ENCODE measurements at places on chromosomes 3 and 15.

- no peak for DNase-seq
These were observed at the start of gene CCR8 for GRCh38 chr3:39329493-39329892. CCR8 (plus strand) TSS chr3:39329709; CDS start chr3:39332332, 2,623 bp downstream.

DNA sequence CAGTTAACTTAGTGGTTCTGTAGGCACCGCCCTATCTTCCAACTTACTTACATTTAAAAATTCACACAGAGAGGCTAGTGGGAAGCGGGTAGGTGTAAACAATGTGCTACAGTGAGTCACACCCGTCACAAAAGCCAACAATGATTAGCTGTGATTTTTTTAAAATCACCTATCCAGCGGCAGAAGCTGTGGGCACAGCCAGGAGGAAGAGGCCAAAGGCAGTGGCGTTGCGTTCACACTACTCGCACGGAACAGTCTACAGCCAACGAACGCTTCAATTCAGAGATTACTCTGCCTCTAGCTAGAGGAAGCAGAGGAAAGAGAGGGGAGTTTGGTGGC is 2.5 kb upstream of the NLGN1 start:
- no peak for DNase-seq

- DNase-seq = no peak
These were observed 40.6 kb downstream of the DPP8 start for GRCh38 chr15:65476903-65477302.

DNA sequence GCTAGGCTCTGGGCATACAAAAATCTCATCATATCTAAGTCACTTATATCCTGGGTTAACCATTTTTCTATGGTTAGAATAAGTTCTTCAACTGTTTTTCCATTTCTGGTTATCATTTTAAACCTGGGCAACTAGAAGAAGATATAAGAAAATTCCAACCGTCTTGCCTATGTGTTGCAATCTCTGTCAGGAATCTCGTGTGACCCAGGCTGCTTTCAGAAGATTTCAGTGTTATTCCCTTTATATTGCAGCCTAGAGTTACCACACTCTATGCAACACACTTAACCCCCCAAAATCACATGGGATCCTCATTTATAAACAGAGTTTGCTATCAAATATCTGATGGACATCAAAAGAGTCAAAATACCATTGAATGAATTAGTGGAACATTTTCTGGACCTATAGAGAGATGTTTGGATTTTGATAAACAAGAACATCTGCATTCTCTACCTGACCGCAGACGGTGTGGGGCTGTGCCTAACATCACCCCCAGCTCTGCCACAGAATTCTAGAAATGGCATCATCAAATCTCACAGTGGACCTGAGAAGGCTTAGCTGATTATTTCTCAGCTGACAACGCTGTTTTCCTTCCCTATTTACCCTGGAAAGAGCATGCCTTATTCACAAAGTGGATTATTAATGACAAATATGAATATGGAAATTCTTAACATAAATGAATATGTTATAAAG is 515.7 kb downstream of the NTRK3 start:
- DNase-seq = no peak

- no peak for DNase-seq
These were observed 4.9 kb upstream of the TP63 start for GRCh38 chr3:189626286-189626685.

DNA sequence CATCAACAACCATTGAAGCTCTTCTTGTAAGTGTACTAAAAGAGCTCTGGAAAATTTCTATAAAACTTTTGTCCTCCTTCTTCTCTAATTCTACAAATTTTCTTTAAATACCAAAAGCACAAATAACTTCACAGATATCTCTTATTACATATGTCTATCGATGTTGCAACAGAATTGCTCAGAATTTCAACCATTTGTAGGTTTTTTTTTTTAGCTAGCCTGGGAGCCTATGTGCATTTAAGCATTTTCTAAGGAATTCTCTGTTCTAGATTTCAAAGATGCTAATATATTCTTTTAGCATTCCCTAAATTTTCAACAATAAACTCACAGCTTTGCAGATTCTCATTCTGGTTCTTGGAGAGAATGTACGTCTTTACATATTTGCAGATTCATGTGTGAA is 774.3 kb upstream of the NR2F2 start:
- DNase-seq = no peak

DNA sequence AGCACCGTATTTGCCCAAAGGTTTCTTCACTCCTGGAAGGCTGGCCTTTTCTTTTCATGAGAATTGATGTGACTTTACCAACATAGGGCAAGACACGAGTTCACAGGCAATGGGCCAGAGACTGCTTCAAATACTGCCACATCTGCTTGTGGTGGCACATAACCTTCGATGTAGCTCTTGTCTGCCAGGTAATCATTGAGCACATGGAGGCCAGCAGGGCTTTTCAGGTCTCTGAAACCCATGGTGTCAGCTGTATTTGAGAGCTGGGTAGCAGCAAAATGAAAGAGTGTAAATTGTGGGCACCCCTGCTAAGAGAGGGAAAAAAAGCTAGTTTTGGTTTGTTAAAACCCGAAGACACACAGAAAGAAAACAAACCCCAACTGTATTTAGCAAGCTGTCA is 200.7 kb downstream of the NAALADL2 start:
- no peak for DNase-seq

GRCh38 chr3:48897460-48898376 is 964 bp downstream of the SLC25A20 start:
- DNase-seq = no peak

DNA sequence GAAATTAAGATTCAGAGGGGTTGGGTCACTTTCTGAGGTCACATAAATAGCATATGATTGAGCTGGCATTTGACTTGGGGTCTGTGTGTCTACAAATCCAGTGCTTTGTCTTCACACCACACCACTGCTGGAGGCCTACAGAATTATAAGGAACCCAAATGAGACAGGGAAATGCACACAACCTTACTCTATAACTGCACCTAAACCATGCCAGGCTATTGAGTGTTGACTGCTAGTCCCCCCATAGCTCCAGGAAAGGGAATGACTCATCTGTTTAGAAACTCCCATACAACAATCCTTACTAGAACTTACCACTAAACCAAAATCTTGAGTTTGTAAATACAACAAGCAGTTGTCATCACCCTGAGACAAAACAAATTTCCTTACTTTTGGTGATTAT is 16.9 kb upstream of the TSC22D2 start:
- DNase-seq = no peak
